SJSA1 (cell line): ENCODE measurements at places on chromosomes 5 and 9. TPM values are rescaled to one million over a fixed set of nuclear protein-coding genes. Genes with fewer than 3 reads are reported as not detected.

Gene UNC5A
- total RNA-seq = not detected in 2 replicates

Gene RANBP3L
- not detected in 2 replicates for total RNA-seq

Gene SH3TC2
- 11.2 and 16.9 TPM in 2 replicates for total RNA-seq

Gene DMRTA1
- total RNA-seq = 0.25 and 1.1 TPM in 2 replicates

Gene DNAH5
- 0.09 and 0.63 TPM in 2 replicates for total RNA-seq

Gene MLANA
- not detected in 2 replicates for total RNA-seq
